Lower lobe of right lung (tissue), 2 donors: ENCODE measurements at places on chromosomes 4 and X. TPM values are rescaled to one million over a fixed set of nuclear protein-coding genes. Genes with fewer than 3 reads are reported as not detected.

DNA sequence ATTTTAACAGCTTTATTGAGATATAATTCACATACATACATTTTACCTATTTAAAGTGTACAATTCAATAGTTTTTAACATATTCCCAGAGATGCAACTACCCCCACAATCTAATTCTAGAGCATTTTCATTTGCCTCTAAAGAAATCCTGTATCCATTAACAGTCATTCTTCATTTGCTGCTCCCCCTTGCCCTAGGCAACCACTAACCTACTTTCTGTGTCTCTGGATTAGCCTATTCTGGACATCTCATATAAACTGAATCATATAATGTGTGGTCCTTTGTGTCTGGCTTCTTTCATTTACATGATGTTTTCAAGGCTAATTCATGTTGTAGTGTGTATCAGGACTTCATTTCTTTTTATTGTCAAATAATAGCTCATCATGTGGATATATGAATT, 105.1 kb upstream of the GRPR start:
- H3K36me3 ChIP-seq = no peaks in the 10 kb centered on the region
- H3K4me3 ChIP-seq = no peak overlapping the region
- no peaks in the 10 kb centered on the region for H3K4me1 ChIP-seq
- no peak overlapping the region for H3K27ac ChIP-seq
- H3K27me3 ChIP-seq = no peaks in the 10 kb centered on the region

GRCh38 chr4:37893164-37893563, 2.3 kb downstream of the TBC1D1 start:
- no peaks in the 10 kb centered on the region for H3K36me3 ChIP-seq
- no peak overlapping the region for H3K4me3 ChIP-seq
- H3K27ac ChIP-seq = no peak overlapping the region
- no peak for DNase-seq

- no peak overlapping the region for H3K27ac ChIP-seq
- H3K4me3 ChIP-seq = no peak overlapping the region
- no peaks in the 10 kb centered on the region for H3K27me3 ChIP-seq
- DNase-seq = no peak
Measured at GRCh38 chr4:88196523-88197185, 38.2 kb upstream of the ABCG2 start.

DNA sequence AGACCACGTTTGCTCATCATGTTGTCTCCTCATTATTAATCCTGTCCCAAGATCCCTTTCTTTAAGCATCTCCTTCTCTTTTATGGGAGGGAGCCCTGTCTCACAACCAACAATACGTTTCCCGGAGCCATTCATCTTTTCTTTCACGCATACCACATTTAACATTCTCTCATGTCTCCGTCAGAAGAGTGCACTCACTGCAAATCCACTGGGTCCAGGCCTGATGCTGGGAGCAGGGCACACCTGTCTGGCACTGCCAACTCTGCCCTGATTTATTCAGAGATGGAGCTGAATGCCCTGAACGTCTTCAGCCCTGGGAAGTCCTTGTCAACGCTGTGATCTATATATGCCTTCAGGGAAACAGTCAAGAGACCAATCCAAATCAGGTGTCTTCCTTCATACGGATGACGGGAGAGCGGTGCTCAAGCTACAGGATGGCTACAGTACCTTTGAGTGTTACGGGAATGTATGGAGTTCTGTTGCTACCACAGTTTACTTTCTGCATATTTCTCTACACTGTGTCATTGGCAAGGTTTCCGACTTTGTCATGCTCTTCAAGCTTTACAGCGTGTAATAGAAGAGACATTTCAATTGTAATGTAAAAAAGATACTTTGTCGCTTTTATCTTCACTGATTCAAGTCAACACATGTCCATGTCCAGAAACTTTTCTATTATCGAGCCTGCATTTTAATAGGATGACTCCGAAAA, 140.4 kb upstream of the SLITRK2 start:
- H3K4me3 ChIP-seq = no peak overlapping the region
- no peaks in the 10 kb centered on the region for H3K36me3 ChIP-seq
- DNase-seq = no peak
- H3K27me3 ChIP-seq = no peaks in the 10 kb centered on the region
- H3K27ac ChIP-seq = no peak overlapping the region

DNA sequence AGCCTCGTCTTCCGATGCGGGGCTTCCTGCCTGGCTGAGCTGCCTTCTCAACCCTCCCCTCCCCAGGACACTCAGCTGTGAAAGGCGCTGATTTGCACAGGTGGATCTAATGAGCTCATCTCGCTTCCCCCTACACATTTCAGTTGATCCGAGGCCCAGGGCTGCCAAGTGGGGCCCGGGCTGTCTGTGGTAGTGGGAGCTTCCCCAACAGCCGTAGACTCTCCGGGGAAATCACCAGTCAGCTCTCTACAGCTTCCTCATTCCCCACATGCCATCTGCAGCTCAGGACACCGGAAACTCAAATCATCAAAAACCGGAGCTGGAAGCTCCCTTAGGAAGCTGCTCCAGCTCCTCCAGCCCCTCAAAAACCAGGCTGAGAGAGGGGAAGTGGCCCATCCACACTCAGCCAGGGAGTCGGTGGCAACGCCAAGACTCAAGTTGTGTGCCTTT, 56.2 kb downstream of the SMIM20 start:
- peak; percentile 52 for DNase-seq
- H3K27me3 ChIP-seq = no peaks in the 10 kb centered on the region
- H3K27ac ChIP-seq = peak overlapping the region; percentile 58
- no peak overlapping the region for H3K4me3 ChIP-seq
- H3K36me3 ChIP-seq = no peaks in the 10 kb centered on the region

DNA sequence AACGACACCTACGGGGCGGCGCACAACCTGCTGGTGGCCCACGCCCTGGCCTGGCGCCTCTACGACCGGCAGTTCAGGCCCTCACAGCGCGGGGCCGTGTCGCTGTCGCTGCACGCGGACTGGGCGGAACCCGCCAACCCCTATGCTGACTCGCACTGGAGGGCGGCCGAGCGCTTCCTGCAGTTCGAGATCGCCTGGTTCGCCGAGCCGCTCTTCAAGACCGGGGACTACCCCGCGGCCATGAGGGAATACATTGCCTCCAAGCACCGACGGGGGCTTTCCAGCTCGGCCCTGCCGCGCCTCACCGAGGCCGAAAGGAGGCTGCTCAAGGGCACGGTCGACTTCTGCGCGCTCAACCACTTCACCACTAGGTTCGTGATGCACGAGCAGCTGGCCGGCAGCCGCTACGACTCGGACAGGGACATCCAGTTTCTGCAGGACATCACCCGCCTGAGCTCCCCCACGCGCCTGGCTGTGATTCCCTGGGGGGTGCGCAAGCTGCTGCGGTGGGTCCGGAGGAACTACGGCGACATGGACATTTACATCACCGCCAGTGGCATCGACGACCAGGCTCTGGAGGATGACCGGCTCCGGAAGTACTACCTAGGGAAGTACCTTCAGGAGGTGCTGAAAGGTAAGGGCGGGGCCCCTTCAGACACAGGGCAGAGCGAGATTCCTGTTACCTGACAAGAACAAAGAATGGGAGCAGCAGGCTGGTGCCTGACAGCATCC, 11.7 kb downstream of the RPL9 start:
- peaks cover 13% of the 10 kb centered on the region for H3K4me1 ChIP-seq
- peak; percentile 81 for DNase-seq
- peaks cover 27% of the 10 kb centered on the region for H3K36me3 ChIP-seq

DNA sequence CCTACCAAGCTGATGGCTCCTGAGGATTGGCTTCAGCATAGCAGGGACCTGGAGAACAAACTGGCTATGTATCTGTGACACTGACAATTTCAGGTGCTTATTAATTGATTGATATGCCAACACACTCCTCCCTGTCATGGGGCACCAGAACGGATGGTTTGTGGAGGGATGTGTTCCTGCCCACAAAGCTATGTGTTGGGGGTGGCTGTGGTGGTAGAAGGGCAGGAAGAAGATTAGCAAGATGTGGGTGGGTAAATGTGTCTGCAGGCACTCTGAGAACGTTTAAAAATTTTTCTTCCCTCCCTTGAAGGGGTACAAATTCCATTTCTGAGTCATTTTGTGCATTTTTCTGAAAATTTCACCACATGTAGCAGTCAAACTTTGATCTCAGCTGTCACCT, 55.0 kb upstream of the SCML1 start:
- H3K36me3 ChIP-seq = no peaks in the 10 kb centered on the region
- no peak overlapping the region for H3K4me3 ChIP-seq
- no peak overlapping the region for H3K27ac ChIP-seq
- H3K4me1 ChIP-seq = peaks cover 6% of the 10 kb centered on the region
- H3K27me3 ChIP-seq = no peaks in the 10 kb centered on the region

GRCh38 chr4:88411491-88412096, 32.9 kb downstream of the HERC6 start:
- H3K4me3 ChIP-seq = no peak overlapping the region

- no peaks in the 10 kb centered on the region for H3K4me1 ChIP-seq
- H3K27ac ChIP-seq = no peak overlapping the region
- DNase-seq = no peak
- H3K4me3 ChIP-seq = no peak overlapping the region
- H3K36me3 ChIP-seq = no peaks in the 10 kb centered on the region
Measured at GRCh38 chrX:96052078-96052477, 632.6 kb upstream of the DIAPH2 start.

DNA sequence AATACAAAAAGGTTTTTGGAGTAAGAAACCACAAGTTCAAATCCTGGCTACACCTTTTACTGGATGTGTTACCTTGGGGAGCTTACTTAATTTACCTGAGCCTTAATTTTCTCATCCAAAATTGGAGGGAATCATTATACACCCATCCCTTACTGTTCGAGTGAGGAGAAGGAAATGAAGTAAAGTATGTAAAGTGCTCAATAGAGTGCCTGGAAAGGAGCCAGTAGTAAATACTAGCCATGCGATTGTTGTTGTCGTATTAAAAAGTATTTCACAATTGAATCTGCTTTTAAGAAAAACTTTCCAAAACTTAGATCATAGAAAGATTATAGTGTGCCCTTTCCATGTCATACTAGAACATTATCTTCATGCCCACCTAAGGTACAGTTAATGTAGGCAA, 124.5 kb downstream of the ATXN3L start:
- peaks cover 6% of the 10 kb centered on the region for H3K4me1 ChIP-seq
- H3K4me3 ChIP-seq = no peak overlapping the region
- no peaks in the 10 kb centered on the region for H3K27me3 ChIP-seq
- no peak for DNase-seq
- no peak overlapping the region for H3K27ac ChIP-seq

GRCh38 chr4:113643505-113643904, 118.0 kb downstream of the CAMK2D start:
- H3K36me3 ChIP-seq = no peaks in the 10 kb centered on the region
- H3K4me1 ChIP-seq = peaks cover 49% of the 10 kb centered on the region
- H3K27ac ChIP-seq = no peak overlapping the region

- H3K4me1 ChIP-seq = peaks cover 14% of the 10 kb centered on the region
- H3K4me3 ChIP-seq = no peak overlapping the region
- no peak overlapping the region for H3K27ac ChIP-seq
- no peaks in the 10 kb centered on the region for H3K27me3 ChIP-seq
- peaks cover 7% of the 10 kb centered on the region for H3K36me3 ChIP-seq
Measured at GRCh38 chrX:123882391-123882790, 22.5 kb downstream of the XIAP start.

- no peak overlapping the region for H3K4me3 ChIP-seq
- no peaks in the 10 kb centered on the region for H3K27me3 ChIP-seq
- no peaks in the 10 kb centered on the region for H3K4me1 ChIP-seq
- DNase-seq = peak; percentile 23
- H3K27ac ChIP-seq = no peak overlapping the region
- H3K36me3 ChIP-seq = no peaks in the 10 kb centered on the region
Measured at GRCh38 chr4:8289151-8289750, 19.7 kb downstream of the HTRA3 start.

GRCh38 chrX:29136904-29137303, 549.7 kb downstream of the IL1RAPL1 start:
- no peak overlapping the region for H3K4me3 ChIP-seq
- H3K27me3 ChIP-seq = no peaks in the 10 kb centered on the region
- DNase-seq = no peak
- H3K27ac ChIP-seq = no peak overlapping the region

- DNase-seq = no peak
- no peak overlapping the region for H3K27ac ChIP-seq
- no peaks in the 10 kb centered on the region for H3K27me3 ChIP-seq
Measured at GRCh38 chr4:82758701-82759685, 39.6 kb downstream of the SCD5 start.

DNA sequence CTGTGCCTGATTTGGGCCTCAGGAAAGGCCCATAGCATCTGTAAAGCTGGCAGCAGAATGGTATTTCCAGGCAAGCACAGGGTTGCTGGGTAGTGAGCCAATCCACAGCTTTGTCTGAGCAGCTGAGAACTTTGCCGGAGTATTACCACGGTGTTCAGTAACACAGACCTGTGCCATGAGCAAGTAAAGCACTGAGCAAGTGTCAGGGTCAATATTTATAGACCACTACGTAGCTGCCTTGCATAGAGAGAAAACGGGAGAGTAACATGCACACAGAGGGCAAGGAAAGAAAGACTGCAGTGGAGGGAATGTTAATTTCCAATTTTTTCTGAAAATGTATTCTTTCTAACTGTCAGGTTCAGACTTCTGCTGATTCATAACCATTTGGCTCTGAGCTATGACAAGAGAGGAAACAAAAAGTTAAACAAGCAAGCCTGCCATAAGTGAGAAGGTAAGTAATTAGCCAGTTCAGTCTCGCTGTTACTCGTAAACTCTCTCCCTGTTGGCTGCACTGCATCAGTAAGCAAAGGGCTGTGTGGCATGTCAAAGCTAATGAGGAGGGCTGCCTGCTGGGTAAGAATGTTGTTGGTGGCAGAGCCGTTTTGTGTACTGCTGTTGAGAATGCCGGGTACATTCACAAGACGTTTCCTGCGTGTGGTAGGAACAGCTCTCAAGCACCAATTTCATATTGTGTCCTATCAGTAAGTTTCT, 238.1 kb downstream of the BMPR1B start:
- peak overlapping the region; percentile 7 for H3K4me3 ChIP-seq
- no peaks in the 10 kb centered on the region for H3K27me3 ChIP-seq
- H3K4me1 ChIP-seq = no peaks in the 10 kb centered on the region
- no peaks in the 10 kb centered on the region for H3K36me3 ChIP-seq
- DNase-seq = no peak

RBM46 gene
- not detected for total RNA-seq

NPY2R gene
- 0.27 TPM for total RNA-seq

MAGEA10 gene
- not detected for total RNA-seq

SLC10A6 gene
- 0.97 TPM for total RNA-seq

STPG2 gene
- total RNA-seq = 1.1 TPM

GABRQ gene
- not detected for total RNA-seq

F9 gene
- not detected for total RNA-seq

USP9X gene
- total RNA-seq = 75.6 TPM
